OCI-LY7 (cell line): ENCODE measurements at places on chromosomes 13 and 19. TPM values are rescaled to one million over a fixed set of nuclear protein-coding genes. Genes with fewer than 3 reads are reported as not detected.

The KLHL1 gene
- not detected in 2 replicates for total RNA-seq

DNA sequence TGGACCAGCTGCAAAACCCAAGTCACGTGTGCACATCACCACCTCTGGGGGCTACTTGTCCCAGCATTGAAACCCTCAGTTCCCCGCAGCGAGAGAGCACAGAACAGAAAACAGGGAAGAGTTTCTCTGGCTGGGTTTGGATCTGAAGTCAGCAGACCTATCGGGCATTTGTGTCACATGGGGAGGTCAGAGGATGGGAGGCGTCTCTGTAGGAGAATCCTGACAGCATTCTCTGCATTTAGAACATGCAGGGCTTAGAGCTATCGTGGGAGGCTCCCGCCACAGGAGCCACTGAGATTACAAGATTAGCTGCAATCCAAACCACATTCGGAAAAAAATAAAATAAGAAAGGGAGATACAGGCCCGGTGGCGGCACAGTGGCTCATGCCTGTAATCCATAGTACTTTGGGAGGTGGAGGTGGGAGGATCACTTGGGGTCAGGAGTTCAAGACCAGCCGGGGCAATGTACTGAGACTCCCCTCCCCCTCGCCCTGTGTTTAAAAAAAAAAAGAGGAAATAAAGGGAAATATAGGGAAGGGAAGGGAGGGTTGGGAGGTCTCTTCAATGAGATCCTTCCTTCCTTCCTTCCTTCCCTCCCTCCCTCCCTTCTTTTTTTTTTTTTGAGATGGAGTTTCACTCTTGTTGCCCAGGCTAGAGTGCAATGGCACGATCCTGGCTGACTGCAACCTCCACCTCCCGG lies 2.9 kb upstream of the TLE6 start:
- DNase-seq: no peak

GRCh38 chr13:47932950-47933923 lies 67.8 kb downstream of the SUCLA2 start:
- DNase-seq: no peak

DNA sequence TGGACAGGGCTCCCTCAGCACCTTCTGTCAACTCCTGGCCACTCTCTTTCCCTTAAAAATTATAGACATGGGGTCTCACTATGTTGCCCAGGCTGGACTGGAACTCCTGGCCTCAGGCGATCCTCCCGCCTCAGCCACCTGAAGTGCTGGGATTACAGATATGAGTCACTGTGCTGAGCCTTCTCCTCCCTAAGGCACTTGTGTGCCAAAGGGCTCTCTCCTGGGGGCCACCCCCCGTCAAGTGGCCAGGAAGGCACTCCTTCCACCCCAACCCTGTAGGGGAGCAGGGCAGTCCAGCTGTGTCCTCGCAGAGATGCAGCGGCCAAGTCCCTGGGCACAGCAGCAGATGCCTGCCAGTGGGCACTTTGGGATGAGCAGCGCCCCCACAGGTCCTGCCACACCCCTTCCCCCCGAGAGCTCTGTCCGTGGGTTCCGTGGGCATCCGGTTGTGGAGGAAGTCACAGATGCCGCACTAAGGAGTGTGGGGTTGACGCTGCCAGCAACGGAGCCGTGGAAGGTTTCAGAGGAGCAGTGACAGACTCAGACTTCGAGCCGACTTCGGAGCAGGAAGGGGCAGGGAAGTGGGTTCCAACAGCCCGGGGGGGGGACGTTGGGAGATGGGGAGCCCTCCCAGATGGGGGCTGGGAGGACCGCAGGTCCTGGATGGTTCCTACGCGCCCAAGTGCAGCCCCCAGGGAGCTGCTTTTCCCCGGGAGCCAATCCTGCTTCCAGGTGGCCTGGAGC lies 3.3 kb upstream of the UQCR11 start:
- DNase-seq: peak; percentile 31

DNA sequence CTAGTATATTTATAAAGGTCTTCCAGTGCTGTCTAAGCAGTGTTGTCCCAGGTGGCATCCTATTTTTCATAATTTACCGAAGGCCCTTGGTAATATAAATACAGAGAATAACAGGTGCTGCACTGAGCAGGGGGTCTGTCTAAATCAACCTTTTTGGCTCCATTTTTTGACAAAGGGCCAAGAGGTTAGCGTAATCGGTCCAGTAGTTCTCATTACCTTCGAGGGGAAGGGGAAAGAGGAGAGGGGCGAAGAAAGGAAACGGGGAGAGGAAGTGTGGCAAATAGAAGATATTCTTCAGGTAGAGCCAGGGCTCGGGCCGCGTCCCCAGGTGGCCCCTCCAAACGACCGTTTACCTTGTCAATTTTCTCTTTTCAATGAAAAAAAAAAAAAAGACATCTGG lies 749 bp upstream of the PAN3 start:
- no peak for DNase-seq
